C1 segment of cervical spinal cord (tissue), 14 donors: ENCODE measurements at places on chromosomes 11 and 22.

- no peak for DNase-seq
These were observed 4.7 kb downstream of the KLHL35 start for GRCh38 chr11:75428281-75428724.

- DNase-seq: no peak
These were observed 25.9 kb upstream of the SCARF2 start for GRCh38 chr22:20463324-20464095.

GRCh38 chr22:22771696-22772377 lies 115.8 kb upstream of the IGLL5 start:
- DNase-seq: no peak

- DNase-seq: no peak
These were observed 23.1 kb downstream of the TSPAN4 start for GRCh38 chr11:865462-866430.

DNA sequence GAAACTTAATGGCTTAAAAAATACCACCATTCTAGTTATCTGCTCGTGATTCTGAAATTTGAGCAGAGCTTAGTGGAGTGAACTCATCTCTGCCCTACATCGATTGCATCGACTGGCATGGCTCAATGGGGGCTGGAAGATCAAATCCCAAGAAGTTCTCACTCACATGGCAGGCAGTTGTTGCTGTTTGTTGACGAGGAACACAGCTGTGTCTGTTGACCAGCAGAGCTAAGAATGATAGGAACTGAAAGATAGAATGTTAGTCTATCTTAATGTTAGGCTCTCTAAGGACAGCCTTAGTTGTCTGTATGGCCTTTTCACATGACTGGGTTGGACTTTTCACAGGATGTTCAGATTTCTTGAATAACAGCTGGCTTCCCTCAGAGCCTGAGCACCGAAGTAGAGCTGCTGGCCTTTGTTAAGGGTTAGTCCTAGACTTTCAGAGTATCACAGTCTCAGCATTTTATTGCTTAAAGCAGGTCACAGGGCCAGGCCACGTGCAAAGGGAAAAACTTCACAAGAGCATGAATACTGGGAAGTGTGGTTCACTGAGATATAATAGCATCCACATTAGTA lies 31.6 kb upstream of the IZUMO1R start:
- DNase-seq: no peak

GRCh38 chr22:45248832-45249561 lies 8.3 kb upstream of the KIAA0930 start:
- no peak for DNase-seq

DNA sequence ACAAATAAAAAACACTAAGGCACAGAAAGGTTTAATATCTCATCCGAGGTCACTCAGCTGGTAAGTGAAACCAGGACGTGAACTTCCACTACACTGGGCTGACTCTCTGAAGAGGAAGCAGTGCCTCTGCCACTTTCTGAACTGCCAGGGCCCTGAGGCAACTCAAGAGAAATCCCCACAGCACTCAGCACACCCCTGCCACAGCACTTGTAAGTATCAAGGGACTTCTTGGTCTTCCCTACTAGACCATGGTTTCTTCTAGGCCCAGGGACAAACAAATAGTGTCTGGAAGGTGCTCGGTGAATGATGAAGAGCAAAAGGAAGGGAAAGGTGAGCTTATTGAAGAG lies 49.7 kb downstream of the RPL27A start:
- DNase-seq: no peak

DNA sequence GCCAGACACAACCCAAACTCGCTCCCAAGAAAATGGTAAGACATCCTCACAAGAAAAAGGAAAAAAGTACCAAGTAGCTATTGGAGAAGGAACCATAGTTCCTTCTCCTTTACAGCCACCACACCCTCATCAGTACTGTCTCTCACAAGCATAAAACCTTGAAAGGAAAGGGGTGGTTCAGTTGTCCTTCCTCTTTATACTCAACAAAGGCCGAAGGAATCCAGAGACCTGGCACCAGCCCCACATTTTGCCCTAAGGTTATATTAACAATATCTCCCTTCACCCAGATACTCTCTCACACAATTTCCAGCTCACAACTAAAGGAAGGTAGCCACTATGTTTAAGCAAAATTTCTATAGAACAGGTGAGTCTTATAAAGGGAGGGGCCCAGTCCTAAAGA lies 8.5 kb downstream of the FHIP1B start:
- no peak for DNase-seq

DNA sequence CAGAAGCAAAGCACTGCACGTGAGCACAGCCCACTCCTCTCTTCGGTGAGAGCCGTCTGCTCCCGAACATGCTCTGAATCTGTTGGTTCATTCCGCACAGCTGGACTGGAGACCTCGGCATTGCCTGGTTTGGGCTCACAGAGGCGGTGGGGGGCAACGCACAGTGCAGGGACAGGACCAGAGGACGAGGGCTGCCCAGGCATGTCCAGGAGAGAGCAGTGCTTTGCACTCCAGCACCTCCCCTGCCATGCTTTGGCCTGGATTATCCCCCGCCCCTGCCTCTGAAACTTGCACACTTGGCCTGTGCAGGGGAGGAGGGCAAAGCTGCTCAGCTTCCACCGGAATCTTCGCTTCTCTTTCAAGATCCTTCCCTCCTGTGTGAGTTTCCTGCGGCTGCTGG lies 536.5 kb downstream of the BRD1 start:
- no peak for DNase-seq

DNA sequence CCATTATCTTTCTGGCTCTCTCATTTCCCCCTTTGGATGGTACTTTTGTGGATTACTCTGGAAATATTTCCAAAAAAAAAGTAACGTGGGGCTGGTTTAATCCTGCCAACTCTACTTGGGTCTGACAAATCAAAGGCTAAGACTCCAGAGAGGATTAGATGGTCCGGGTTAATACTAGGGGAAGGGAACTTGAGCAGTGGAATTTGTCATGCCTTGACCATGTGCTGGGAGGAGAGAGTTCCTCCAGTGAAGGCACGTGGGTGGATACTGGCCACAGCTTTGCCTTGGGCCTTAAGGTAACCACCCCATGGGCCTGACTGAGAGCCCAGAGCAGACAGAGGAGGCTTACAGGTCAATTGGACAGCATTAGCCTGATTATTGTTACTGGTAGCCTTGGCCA lies 120.3 kb downstream of the NAV2 start:
- DNase-seq: no peak

GRCh38 chr11:65502555-65503367 lies 3.9 kb downstream of the MALAT1 start:
- no peak for DNase-seq

- DNase-seq: no peak
These were observed 77.8 kb upstream of the DDI1 start for GRCh38 chr11:103958475-103959215.

DNA sequence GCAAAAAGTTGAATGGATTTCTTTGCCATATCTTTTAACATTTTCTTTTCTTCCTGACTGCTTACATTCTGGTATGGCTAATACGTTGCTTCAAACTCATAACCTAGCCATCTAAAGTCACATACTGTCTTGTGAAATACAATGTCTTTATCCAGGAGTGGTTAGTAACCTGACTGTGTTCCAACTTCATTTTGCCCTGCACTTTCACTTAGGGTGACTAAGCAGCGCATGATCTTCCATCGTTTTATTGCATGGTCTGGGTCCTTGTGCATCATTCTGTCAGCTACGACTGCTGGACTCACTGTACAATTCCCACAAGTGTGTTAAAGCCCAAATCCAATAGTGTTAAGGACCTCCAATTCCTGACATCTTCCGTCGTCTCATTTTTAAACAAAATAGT lies 403.2 kb downstream of the NTM start:
- DNase-seq: no peak

DNA sequence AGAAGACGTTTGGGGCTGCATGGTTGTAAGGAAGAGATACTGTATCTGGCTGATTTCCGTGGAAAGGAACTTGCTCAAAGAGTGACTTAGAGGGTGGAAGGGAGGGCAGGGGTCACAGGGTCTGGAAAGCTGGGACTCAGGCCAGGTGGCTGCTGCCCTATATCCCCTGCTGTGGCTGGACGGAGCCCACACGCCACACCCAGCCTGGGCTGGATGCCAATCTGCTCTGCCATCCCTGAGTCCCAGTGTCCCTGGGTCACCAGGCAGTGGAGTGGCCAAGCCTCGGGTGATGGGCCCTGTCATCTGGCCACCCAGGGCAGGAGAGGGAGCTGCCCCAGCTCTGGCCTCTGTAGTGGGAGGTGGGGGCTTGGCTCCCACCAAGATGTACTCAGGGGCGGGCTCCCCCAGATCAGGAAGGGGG lies 26.5 kb upstream of the KRTAP5-7 start:
- no peak for DNase-seq

DNA sequence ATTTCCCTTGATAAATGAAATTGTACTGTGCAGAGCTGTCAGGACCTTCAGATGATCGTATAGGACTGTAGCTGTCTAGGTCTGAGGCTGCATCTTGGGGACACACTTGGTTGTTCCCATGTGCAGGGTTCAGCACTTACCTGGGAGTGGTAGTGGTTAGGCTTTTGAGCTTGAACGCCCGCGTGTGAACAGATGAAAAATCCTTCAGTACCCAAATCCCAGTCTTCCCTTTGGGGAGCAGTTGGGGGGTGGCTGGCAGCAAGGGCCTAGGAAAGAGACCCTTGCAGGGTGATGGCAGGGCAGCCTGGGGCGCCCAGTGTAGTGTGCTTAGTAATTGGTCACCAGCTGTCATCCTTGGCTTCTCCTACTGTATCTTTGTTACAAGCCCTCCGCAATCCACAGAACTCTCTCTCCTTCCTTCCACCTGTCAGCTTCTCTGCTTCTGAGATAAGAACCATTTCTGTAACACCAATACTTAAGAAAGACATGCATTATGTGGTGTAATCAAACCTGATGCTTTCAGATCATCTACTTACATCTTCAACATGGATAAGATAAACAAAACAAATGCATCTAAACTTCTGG lies 64.6 kb downstream of the MORC2 start:
- DNase-seq: no peak

DNA sequence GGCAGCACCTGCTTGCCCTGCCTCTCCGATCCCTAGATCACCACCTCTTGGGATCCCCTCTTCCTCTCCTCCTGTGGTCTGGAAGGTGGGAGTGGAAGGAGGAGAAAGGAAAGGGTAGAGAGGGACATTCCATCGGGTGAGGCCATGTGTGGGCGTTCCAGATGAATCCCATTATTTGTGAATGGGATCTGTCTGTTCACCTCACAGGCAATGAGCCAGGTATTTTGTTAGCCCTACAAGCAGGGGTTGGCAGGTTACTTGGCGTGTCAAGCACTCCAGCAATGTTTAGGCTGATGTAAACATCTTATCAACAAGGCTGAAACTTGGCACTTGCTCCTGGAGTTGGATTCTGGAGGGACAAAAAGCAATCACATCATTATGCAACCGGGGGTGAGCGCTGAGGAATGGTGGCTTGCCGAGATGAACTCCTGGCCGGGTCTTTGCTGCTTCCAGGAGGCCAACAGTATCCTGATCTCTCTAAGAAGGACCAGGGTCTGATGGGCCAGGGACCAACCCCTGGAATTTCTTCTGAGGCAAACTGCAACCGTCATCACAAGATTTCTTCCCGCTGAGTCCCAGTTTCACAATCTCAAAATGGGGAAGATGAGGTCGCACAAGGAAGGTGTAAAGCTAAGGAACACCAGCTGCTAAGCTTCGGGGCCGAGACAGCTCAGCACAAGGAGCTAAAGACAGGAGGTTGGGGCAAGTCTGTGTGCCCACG lies 7.8 kb downstream of the ADAMTS8 start:
- DNase-seq: no peak

- DNase-seq: no peak
These were observed 333.4 kb upstream of the MPPED2 start for GRCh38 chr11:30919389-30920152.

GRCh38 chr11:77108436-77108835 lies 5.8 kb downstream of the OMP start:
- DNase-seq: no peak

DNA sequence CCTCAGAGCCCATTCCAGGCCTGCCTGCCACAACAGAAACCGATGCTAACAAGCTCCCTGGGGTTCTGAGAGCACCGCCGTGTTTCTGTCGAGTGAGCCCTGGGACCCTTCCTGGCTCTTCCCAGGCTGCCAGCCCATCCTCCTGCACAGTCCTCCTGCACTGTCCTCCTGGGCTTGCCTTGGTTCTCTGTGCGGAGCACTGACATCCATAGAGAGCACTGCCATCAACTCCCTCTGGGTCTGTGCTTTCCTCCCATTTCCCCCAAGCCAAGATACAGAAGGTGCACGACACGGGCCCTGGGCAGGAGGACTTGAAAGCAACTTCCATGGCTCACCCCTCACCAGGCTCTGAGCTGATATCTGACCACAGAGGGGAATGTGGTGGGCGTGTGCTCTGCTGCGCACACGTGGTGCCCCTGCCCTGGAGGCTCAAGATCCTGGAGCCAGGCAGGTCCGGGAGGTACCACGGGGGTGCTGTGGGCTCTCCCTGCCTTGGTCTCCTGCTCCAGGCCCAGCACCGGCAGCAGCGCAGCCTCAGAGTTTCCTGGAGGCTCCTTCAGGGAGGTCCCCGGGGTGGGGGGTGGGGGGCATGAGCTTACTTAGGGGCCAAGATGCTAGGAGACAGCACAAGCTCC lies 304.2 kb downstream of the BRD1 start:
- DNase-seq: no peak

GRCh38 chr11:20066013-20066782 lies 94.1 kb downstream of the DBX1 start:
- DNase-seq: no peak

DNA sequence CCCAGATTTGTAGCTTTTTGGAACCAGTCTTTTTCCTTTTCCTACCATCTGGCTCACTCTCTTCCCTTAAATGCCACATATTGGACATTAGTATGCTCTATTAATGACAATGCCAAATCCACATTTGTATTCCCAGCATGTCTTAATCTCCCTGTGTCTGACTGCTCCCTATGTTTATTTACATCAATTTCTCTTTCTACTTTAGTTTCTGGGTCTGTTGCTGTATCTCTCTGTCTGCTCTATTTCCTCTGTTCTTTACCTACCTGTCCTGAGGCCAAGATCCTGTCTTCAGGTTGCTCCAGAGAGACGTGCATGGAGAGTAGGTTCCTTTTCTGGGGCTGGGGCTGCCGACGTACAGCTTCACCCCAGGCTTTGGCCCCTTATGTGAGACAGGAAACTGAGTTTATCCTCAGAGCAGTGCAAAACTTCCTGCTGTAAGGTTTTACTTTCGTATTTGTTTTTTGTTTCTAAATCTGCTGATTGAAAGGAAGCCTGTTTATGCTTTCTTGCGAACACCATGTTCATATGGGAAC lies 25.6 kb downstream of the OR2AG2 start:
- DNase-seq: no peak

DNA sequence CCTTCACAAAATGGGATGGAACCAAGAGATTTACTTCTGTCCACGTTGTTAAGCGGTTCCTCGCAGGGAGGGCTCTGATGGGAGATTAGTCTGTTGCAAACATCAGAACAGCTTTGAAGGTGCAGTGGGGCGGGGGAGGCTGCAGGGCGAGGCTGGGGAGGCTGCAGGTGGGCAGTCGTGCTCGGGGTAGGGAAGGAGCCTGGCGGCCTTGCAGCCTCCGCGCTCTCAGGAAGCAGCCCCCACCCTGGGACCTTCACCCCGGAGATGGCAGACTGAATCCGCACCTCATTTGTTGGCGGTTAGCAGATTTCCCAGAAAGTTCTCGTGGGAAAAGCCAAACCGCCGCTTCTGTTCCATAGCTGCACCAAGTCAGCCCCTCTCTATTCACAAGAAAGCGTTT lies 237.3 kb downstream of the BRD1 start:
- DNase-seq: no peak

- no peak for DNase-seq
These were observed 182.5 kb downstream of the SOX6 start for GRCh38 chr11:16173798-16174197.

GRCh38 chr22:32518848-32519247 lies 44.2 kb downstream of the FBXO7 start:
- DNase-seq: no peak
